ENCODE measurements at places on chromosomes 2 and 18.

GRCh38 chr2:54531558-54531957 lies 75.4 kb downstream of the SPTBN1 start:
- no peak for DNase-seq

GRCh38 chr2:193738892-193739291 lies 1544.2 kb upstream of the TMEFF2 start:
- DNase-seq = no peak

- no peak for DNase-seq
Observed at GRCh38 chr2:144254342-144255235, 265.3 kb downstream of the ZEB2 start.

DNA sequence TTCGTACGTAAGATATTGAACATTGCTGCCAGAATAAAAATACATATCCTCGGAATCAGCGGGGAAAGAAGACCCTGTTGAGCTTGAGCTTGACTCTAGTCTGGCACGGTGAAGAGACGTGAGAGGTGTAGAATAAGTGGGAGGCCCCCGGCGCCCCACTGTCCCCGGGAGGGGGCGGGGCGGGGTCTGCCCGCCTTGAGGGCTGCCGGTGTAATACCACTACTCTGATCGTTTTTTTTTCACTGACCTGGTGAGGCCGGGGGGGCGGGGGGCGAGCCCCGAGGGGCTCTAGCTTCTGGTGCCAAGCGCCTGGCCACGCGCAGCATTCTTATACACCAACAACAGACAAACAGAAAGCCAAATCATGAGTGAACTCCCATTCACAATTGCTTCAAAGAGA lies 324.0 kb upstream of the REG3G start:
- no peak for DNase-seq

DNA sequence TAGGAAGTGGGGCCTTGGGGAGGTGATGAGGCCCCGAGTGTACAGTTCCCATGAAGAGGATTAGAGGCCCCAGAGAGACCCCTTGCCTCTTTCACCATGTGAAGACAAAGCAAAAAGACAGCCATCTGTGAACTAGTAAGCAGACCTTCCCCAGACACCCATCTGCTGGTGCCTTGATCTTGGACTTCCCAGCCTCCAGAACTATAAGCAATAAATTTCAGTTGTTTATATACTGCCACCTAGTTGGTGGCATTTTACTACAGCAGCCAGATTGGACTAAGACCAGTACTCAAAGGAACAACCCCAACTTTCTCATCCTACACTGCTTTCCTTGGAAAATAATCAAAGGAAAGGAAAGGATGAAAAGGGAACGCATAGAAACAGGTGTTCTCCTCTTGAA lies 27.9 kb upstream of the CREG2 start:
- no peak for DNase-seq

DNA sequence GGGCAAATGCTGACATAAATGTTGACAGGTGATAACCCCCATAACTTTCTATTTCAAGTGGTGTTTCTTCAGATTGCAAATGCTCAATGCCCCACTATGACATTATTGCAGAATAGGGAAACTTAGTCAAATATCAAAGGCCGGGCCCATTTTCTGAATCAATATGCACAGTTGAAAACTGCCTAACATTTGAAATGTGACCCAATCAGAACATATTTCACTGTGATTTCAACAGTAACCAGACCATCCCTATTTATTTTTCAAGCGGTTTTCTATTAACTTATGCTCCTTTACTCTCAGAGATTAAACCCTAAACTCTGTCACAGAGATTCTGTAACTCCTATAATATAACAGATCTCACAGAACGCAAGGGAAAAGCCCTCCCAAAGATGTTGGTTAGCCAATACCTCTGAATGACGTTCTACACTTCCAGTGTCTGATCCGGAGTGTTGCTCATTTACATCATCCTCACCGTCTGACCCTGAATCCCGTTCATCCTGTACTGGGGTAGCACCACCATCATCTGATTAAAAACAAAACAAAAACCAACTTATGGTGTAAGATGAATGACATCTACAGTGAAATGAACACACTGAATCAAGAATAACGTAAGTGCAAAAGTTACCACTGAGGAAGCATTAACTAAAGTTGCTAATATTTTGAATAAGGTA lies 2.9 kb downstream of the IWS1 start:
- no peak for DNase-seq

DNA sequence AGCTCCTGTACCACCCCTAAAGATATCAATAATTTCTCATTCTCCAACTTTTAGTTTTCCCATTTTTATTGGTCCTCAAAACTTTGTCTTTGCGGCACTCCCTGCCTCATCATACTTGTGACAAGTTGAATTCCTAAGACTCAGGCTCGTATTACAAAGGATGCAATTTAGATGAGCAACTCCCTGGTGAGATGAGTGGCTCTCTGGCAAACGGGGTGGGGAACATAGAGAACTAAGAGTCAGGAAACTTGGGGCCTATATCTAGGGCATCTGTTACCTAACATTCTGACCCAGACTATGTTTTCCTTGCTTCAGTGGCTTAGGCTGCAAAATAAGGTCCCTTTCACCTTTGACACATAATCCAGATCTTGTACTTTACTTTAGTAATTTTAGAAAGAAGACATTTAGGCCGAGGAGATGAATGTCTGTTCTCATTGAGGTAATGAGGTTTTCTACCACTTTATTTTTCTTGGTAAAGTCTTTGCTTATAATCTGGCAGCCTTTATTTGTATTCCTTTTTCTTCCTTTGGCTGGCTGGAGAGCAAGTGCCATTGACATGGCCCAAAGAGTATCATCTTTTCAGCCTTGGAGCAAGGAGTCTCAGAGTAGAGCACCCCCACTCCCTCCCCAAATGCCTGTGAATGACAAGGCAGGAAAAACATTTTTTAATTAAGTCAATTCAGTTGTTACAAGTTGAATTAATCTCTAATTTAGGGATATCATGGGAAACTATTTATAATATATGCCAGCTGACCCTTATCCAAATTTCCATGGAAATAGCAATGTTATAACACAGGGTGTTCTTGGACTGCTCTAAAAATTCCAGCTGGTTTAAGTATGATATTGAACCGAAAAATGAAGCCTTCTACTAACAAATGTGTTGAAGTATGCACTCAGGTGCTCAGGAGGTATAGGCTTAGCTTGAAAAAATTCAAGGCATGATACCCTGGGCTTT lies 15.2 kb downstream of the TSPYL6 start:
- DNase-seq = no peak

DNA sequence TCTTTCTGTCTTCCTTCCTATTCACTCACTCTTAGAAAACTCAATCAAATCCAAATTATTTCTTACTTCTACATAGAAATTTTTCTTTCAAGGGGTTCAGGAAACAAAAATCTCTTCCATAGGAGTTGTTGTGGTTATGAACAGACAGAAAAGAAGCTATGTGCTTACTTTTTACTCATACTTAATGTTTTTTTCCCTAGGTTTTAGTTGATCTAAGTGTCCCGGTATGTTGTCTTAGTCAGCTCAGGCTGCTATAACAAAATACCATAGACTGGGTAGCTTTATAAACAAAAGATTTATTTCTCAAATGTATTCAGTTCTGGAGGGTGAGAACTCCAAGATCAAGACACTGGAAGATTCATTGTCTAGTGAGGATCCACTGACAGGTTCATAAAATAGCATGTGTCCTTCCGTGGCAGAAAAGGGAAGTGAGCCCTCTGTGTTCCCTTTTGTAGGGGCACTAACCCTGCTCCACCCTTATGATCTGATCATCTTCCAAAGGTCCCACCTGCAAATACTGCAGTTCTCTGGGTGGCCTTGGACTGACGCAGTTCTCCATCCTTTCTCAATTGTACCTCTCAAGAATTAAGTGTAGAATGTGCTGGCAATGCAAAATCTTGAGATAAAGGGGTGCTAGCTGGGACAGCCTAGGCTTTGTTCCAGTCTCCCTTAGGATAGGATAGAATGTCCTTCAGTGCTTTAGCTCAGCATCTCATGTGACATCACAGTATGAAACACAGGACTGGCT lies 14.4 kb upstream of the VRK2 start:
- DNase-seq = no peak

DNA sequence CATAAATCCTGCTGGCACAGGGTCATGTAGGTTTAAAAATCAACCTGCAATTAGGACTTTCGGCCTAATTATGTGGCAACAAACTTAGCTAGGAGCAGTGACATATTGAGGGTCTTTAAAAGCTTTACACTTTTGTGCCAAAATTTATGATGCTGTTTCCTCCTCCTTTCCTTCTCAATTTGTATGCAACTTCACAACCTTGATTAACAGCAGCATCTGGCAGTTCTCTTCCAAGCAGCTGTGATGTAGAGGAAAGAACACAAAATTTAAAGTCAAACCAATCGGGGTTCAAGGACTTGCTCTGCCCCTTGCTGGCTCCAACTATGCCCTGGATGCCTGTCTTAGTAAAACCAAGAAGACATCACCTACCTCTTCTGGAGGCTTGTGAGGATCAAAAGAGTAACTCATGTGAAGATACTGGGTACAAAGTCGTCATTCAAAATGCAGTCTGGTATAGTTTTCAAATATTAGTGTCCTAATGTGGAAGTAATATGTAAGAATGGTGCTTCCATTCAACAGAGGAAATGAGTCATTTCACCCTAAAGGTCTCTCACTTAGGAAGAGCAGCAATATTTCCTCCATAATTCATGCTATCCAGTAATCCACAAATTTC lies 94.7 kb downstream of the ANKRD44 start:
- DNase-seq = no peak

DNA sequence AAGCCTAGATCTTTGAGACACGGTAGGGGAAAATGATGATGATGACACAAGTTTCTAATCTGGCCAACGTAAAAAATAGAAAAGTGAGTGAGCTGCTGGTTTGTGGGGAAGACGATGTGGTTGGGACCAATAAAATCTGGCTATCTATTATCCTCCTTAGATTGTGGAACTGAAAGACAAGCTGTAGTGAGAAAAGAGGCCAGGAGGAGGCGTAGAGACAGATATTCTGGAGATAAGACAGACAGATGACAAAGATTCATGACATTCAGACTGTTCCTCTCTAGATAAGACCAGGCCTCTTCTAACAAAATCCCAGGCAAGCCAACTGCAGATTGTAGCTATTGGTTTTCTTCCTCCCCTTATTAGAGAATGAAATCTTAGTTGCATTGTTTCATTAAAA lies 376.3 kb upstream of the UBE2E3 start:
- no peak for DNase-seq

- DNase-seq = no peak
Observed at GRCh38 chr2:15750433-15750814, 158.8 kb downstream of the DDX1 start.

DNA sequence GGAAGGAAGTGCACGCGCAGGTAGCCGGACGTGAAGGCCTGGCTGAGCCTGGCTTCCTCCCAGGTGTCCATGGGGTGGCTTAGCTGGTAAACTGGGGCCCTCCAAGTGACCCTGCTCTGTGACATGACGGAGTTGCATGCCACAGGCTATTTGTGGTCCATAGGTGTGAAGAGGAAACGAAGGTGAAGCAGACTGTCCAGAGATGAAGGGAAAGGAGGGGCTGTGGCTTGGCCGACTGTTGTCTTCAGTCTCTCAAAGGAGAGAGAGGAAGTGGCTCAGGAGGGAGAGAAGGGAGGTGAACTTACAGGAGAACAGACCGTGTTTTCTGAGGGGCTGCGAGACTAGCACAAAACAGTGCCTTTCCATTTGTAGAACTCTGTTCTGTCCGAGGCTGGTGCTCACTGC lies 19.3 kb downstream of the INPP5D start:
- no peak for DNase-seq

GRCh38 chr2:208820014-208820688 lies 413.6 kb downstream of the PTH2R start:
- DNase-seq = no peak

GRCh38 chr2:238053191-238053776 lies 7.5 kb upstream of the SCLY start:
- no peak for DNase-seq

GRCh38 chr2:64625299-64626145 lies 28.2 kb downstream of the SERTAD2 start:
- DNase-seq = no peak

DNA sequence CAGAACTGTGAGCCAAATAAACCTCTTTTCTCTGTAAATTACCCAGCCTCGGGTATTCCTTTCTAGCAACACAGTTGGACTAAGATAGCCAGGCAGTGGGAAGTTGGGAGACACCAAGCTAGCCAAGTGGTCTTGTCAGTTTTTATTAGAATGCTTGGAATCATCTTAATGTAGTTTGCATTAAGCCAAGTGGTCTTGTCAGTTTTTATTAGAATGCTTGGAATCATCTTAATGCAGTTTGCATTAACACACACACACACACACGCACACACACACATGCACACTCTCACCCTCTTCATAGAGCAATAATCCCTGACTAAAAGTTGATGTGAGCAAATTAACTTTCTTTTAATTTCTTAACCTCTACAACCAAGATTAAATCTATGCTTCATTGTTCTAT lies 151.5 kb downstream of the VAPA start:
- DNase-seq = no peak

DNA sequence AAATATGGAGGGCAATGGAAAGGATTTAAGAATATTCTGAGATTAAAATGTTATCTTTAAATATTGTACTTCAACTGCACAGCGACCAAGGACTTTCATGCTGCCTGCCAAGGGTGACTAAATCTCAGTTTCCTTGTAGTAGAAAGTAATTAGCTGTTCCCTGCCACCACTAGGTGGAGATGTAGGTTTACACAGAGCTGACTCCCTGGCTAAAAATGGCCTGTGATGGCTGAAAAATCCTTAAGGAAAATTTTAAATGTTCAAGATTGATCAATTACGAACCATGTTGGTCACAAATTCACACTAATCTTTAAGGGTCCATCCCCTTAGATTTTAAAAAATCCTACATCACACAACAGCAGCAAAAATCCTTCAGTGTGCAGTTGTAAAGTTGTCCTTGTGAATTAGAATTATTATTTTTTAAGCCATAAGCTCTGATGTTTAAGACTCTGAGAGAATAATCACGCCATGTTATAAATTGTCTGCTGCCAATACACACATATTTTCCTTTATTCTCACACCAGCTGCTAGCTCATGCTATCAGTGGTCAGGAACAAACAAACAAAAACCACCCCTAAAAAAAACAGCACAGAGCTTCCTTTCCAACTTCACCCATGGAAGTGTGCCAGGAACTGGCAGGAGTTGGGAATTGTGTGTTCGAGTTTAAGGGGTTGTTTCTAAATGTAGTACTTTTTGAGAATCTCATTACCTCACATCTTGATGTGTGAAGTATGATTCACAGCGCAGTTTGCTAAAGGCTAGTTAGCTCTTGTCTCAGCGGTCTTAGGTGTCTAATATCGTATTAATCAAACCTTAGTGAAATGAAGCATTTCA lies 399.8 kb downstream of the TMEM182 start:
- DNase-seq = no peak

DNA sequence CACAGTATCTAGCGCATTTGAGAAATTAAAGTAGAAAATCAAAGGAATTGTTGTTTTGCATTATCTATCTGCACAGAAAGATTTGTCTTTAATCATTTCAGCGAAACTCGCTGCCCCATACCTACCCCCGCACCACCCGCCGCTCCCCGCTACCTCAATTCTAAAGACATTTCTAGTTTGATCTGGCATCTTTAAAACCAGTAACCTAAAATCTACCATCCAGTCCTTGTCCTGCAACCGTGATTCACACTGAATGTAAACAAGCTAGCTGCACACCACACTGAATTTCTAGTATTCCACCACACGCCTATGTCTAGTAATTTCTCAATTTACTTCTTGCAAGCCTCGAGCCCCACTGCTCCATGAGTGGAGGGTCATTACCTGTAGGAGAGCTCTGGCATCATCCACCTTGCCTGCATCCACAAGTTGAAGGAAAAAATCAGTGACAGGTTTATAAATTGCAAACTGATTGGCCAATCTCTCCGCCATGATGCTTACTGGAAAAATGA lies 60.1 kb downstream of the ABCG8 start:
- no peak for DNase-seq

All from cortex of kidney (tissue), 1 donor.